Fibroblast of skin of left biceps (primary cell): ENCODE measurements at places on chromosomes 1 and 21.

DNA sequence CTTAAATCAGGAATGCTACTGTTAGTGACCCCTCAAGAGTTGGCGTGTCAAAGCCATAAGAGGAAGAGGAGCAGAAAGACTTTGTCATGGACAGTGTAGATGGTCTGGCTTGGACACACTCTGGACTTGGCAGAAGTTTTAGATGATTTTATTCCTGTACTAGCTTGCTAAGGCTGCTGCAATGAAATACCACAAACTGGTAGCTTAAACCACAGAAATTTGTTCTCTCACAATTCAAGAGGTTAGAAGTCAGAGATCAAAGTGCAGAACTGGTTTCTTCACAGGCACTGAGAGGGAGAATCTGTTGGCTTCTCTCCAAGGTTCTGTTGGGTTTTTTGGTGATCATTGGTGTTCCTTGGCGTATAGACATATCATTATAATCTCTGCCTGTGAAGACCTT lies 869.8 kb upstream of the B3GALT2 start:
- no peak for DNase-seq

DNA sequence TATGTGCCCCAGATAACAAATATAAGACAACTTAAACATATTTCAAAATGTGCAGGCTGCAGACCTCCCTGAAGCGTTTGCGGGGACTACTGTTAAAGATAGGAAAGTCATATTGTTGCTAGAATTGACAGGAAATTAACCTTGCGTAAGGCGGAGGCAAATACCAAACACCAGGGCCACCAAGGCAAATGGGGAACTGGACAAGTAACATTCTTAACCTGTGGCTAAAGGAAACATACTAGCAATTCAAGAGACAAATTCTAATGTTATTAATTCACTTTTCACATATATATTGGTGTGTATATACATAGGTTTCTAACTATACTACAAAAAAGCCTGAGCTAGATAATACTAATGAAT lies 6.8 kb downstream of the HAPLN2 start:
- DNase-seq: no peak

DNA sequence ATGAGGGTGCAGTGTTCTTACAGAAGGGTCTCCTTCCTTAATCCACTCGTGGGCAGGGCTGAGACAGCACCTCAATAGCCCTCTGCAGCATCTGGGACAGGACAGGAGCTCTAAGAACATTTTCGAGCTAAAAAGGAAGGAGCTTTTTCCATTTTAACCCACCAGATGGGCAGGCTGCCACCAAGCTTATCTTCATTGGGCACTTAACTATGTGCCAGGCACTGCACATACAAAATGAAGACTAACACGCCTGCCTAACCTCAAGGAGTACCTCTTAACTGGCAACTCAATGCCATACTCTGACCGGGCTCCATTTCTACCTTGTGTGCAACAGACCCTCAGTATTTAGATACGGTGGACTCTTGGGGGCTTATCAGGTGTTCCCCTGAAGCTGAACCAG lies 48.2 kb downstream of the SSBP3 start:
- no peak for DNase-seq

DNA sequence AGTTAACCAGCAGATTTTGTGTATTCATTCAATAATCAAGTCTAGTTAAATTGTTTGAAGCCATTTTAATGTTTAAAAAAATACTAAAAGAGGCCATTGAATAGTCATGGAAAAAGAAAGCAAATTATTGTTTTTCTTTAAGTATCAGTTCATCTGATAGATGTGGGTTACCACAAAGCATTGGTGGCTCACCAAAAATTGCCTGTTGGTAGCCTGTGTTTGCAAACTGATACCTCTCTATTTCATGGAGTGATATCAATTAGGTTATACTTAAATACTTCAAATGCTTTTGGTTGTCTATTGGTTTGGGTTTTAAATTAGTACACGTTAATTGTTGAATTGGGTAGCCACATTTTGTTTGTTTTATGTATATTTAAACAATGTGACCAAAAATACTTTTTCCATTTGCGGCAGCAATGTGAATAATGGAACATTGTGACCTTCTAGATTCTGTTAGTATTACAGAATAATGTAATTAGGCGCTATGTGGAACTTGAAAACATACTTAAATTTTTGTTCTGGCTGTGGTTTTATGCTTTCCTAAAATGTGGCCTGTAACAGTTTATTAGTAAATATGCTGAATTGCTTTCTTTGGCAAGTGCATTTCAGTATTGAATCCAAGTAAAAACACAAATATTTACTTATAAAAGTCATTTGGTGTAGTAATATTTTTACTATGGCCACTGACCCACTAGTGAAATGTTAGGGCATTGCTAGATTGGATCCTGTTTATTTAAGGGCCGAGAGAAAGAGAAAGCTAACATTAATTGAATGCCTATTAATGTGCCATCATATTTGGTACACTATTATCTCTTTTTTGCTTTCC lies 37.1 kb upstream of the NBL1 start:
- DNase-seq: no peak

- no peak for DNase-seq
Observed at GRCh38 chr21:38490411-38491020, 7.8 kb downstream of the ERG start.

- no peak for DNase-seq
Observed at GRCh38 chr1:198865319-198865718, 226.5 kb downstream of the PTPRC start.
